ENCODE measurements at places on chromosomes 7 and 10. TPM values are rescaled to one million over a fixed set of nuclear protein-coding genes. Genes with fewer than 3 reads are reported as not detected.

Gene ANKRD2
- polyA plus RNA-seq, result 0.49 TPM

Gene CPA2
- polyA plus RNA-seq, result 0.21 TPM

Gene TET1
- polyA plus RNA-seq, result 9.9 TPM

Gene FEZF1
- not detected for polyA plus RNA-seq

Gene ZNF273
- 7.8 TPM for polyA plus RNA-seq

Gene MYOZ1
- polyA plus RNA-seq, result 6.0 TPM

Gene GRID1
- 1.6 TPM for polyA plus RNA-seq

Gene CTAGE15
- 1.1 TPM for polyA plus RNA-seq

Gene PRTFDC1
- 34.5 TPM for polyA plus RNA-seq

Gene LRMDA
- 16.3 TPM for polyA plus RNA-seq

Gene AHR
- polyA plus RNA-seq, result 33.6 TPM

Gene GRK5
- polyA plus RNA-seq, result 17.7 TPM

Gene TAS2R41
- not detected for polyA plus RNA-seq

Gene SUN3
- 0.39 TPM for polyA plus RNA-seq

Gene RASA4B
- 16.9 TPM for polyA plus RNA-seq

Gene KCP
- 20.7 TPM for polyA plus RNA-seq

Gene LRRD1
- polyA plus RNA-seq, result 0.31 TPM

Gene EZH2
- 47.0 TPM for polyA plus RNA-seq

Gene FRMD4A
- polyA plus RNA-seq, result 99.4 TPM

Gene C7orf57
- 0.64 TPM for polyA plus RNA-seq

Gene MMD2
- polyA plus RNA-seq, result not detected

Gene TRIM50
- polyA plus RNA-seq, result 0.33 TPM

Gene PLXNA4
- polyA plus RNA-seq, result 14.6 TPM

Gene ZNF503
- polyA plus RNA-seq, result 93.0 TPM

Gene CNTNAP2
- 19.5 TPM for polyA plus RNA-seq

Gene ZNF32
- polyA plus RNA-seq, result 65.2 TPM

Gene MARVELD1
- 46.8 TPM for polyA plus RNA-seq

Gene CRHR2
- polyA plus RNA-seq, result not detected

Gene CALML3
- polyA plus RNA-seq, result not detected

Gene MEOX2
- 0.78 TPM for polyA plus RNA-seq

Gene ANK3
- polyA plus RNA-seq, result 153 TPM

Data from renal pelvis (tissue), 12 donors.